ENCODE measurements at places on chromosomes 2 and 18.

DNA sequence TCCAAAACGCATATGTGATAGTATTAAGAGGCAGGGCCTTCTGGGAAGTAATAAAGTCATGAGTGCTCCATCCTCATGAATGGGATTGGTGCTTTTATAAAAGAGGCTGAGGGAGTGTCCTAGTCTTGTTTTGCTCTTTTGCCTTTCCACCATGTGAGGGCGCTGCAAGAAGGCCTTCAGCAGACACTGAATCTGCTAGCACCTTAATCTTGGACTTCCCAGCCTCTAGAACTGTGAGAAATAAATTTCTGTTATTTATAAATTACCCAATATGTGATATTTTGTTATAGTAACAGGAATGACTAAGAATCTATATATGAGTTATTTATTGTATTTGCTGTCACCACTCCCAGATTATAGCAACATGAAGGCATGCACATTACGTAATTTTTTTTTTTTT lies 63.5 kb downstream of the PLA2R1 start:
- DNase-seq: no peak

- DNase-seq: no peak
Observed at GRCh38 chr2:102056079-102056581, 64.4 kb downstream of the IL1R2 start.

DNA sequence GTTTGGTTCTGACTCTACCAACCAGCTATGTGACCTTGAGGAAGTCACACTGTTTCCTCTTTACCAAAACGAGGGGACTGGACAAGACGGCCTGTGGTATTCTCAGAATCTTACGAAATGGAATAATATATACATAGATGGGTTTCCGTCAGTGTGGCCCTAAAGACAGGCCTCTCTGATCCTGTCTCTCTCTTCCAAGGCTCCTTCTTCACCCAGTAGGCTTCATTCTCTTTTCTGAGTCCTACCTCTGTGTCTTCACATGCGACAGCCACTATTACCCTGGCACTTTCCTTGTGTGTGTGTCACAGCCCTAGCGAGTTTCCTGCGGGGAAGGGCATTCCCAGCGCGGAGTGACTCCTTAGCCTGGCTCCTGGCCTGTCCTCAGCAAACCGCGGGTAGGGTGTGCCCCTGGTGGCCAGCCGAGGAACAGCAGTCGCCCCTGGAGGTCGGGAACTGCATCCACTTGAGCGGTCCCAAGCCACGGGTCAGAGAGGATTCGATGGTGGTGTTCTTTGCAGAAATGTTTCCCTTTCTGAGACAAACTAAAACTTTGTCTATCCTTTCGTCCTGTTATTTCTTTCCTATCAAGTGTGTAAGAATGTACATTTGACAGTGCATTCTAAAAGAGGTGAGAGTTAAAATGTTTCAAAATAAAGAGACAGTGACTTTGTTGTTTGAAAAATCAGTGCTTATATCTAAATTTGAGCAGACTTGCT lies 63.3 kb downstream of the RAB31 start:
- peak; percentile 56 for DNase-seq

DNA sequence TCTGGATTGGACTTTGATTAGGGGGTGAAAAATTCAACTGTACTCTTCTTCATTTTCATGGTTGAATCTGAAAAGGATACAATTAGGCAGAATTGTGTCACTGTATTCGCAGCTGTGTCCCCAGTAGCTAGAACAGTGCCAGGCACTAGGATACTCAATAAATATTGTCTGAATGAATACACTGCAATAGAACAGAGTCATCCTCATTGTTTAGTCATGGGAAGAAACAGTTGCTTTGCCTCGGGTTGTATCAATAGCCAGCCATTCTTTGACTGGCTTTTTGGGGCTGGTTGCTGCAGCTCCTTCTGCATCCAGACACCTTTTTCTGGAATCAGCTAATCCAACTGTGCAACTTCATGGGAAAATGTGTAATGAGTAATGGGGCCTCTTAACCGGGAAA lies 18.1 kb upstream of the DYNC1I2 start:
- DNase-seq: no peak

DNA sequence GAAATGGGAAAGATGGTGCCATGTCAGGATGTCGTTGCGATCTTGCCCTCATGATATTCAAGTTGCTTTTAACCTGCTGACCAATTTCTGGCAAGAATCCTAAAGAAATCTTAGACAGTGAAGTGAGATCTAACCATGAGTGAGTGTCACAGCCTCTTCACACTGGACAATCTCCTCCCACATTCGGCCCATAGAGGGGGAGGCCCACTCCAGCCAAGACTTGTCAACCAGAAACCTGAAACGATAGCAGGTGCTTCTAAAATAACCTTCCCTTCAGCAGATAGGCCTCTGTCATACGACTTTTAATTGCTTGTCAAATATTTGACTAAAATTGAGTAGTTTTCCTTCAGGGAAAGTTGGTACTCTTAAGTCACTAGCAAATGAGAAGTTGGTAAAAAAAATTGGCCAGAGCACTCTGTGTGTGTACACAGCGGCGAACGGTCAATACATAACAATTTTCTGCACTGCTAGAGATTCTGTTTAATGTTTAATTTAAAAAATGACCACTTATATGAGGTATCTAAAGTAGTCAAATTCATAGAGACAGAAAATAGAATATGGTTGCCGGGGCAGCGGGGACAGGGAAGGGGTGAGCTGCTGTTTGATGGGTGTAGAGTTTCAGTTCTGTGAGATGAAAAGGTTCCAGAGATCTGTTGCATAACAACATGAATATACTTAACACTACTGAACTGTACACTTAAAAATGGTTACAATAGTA lies 110.2 kb downstream of the VAPA start:
- DNase-seq: no peak

DNA sequence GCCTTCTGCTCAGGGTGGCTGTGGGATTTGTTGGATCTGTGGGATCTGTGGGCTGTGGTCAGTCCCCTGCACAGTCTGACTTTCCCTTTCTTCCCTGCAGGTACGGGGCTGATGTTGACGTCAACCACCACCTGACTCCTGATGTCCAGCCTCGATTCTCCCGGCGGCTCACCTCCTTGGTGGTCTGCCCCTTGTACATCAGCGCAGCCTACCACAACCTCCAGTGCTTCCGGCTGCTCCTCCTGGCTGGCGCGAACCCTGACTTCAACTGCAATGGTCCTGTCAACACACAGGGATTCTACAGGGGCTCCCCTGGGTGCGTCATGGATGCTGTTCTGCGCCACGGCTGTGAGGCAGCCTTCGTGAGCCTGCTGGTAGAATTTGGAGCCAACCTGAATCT lies 17.5 kb downstream of the ASB1 start:
- no peak for DNase-seq

- DNase-seq: peak; percentile 46
Observed at GRCh38 chr2:229715895-229716507, 1.6 kb upstream of the DNER start.

DNA sequence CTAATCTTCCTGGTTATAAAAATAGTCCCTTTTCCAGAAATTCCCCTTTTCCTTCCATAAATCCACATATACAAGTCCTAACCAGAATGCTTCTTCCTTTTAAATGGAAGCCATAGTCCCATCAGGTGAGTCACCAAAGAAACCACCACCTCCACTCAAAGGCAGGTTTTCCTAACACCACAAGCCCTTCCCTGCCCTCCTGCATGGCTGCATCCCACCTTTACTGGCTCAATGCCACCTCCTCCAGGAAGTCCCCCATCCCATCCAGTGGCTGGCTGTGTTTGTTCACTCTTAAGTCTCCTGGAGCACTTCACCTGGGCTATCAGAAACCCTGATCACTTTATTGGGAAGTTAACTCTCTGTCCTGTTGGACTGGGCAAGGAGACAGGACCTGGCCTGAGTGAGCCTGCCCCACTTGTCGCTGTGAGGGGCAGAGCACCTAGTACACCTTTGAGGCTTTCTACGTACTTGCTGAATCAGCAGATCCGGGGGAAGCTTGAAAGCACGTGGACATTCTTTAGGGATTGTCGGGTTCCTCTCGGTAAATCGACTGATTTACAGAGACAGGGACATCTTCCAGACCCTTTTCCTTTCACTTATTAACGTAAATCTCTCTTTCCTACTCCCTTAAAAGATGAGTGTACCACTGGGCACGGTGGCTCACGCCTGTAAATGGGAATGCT lies 71.0 kb downstream of the NGEF start:
- no peak for DNase-seq

DNA sequence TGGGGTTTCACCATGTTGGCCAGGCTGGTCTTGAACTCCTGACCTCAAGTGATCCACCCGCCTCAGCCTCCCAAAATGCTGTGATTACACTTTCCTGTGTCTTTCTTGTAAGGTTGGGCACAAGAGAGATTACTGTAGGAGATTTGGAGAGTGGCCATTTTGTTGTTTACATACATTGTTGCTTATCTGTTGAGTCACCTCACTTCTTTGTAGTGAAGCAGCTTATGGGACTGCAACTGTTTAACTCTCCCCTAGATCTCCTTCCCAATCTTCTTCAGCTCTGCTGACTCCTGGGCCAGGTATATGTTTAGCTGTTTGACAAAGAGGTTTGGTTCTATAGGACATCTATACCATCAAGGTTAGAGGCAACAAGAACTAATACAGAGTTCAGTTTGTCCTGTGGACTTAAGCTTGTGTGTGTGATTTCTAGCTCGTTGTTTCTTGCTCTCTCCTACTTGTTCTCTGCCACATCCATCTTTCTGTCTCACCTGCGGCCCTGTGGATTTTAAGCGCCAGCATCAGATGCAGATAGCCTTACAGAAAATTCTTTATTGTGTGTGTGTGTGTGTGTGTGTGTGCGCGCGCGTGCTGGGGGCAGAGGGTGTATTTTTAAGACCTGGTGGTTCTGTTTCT lies 95.4 kb downstream of the HAUS1 start:
- no peak for DNase-seq

GRCh38 chr2:55115761-55116597 lies 65.7 kb upstream of the RTN4 start:
- DNase-seq: no peak

DNA sequence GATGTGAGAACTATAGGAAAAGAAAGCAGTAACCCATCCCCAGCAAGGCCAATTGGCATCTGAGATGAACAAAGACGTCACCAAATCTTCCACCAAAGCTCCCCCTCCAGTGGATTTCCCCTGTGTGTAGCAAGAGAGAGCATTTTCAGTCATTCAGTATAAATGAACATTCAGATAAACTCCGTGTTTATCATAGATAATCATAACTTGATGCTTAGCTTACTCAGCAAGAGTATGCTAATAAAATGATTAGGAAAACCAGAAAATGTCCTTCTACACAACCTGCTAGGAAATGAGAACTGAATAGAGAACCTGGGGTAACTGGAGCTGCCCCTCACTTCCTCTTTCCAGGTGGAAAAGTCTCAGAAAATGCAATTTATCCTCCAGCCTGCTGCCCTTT lies 198.0 kb upstream of the CCDC150 start:
- DNase-seq: no peak

GRCh38 chr2:66432801-66433694 lies 1.9 kb upstream of the MEIS1 start:
- no peak for DNase-seq

DNA sequence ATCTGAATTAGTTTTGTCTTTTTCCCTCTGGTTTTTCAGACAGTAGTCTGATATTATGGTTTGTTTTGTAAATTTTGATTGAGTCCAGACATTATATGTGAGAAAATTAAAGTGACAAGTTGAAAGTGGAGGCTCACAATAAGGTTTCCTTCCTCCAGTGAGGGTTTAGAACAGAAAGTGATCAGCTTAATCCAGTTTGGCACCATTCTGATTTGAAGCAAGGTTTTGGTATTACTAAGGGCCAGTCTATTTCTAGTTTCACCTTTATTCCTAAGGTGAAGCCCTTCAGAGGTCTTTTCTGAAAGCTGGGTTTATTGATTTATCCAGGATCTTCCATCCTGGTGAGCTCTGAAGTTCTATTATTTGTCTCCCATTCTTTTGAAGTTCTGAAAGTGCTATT lies 68.7 kb downstream of the CDC42EP3 start:
- DNase-seq: no peak

DNA sequence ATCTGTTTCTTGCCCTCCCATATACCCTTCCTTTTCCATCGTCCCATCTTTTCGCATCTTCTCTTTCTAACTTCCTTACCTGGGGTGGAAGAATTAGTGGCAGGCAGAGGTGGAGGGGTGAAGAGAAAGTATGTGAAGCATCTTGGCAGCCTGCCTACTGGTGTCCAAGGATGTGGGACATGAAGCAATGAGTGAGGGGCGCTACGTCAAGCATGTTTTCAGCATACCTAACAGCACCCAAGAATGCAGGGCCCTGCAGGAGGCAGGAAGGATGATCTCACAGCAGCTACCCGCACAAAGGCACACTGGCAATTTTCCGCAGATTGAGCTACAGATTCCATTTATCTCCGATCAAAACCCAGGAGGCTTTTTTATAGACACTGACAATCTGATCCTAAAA lies 42.2 kb downstream of the METTL4 start:
- DNase-seq: no peak

DNA sequence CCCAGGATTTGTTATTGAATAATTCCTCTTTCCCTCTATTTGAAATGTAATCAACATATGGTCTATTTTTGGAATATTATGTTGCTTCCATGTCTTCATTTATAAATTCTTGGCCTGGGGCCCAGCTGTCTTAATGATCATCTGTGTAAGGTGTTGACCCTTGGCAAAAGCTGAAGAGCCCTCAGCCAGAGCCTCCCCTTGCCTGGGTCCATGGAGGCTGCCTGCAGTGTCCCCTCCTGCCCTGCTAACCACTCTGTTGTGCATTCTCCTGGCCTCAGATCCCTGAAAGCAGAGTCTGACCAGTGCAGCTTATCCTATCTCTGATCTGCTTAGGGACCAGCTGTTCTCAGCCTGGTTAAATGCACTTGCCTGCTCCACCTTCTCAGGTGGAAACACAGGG lies 226.1 kb upstream of the APCDD1 start:
- no peak for DNase-seq

DNA sequence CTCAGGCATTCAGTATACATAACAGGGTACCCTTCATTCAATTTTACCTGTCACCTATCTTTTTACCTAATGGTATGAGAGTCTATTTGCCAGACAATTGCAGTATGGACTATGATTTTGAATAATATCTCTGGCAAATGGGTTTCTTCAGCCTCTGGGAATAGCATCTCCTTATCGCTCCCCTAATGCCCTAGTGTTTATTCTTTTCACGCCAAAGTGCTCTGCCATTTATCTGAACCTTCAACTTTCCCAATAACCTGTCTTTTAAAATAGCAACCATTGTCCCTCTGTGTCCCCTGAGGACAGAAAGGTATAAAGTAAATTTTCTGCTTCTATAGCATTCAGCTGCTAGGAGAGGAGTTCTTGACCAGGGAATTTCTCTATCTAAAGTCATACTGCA lies 45.0 kb upstream of the FSHR start:
- no peak for DNase-seq

GRCh38 chr2:201790291-201790690 lies 9.6 kb upstream of the ALS2 start:
- DNase-seq: no peak

- no peak for DNase-seq
Observed at GRCh38 chr2:98805412-98806171, 74.7 kb upstream of the MGAT4A start.

DNA sequence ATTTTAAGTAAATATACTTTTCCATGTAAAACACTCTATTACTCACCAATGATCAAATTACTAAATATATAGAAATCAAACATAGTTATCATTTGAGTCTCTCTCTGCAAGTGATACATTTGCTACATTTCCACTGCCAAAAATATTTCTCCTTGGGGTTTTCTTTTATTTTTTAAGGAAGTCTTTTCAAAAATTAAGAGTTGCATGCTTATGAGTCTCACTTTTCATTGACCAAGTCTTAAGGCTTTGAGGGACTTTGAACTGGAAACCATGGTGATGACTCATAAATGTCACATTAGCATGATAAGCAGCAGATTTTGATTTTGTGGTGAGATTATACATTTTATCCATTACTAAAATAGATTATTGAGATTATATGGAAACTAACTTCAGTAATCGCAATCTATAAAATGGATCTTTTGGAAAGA lies 152.9 kb downstream of the FAM124B start:
- no peak for DNase-seq

Data from activated CD4-positive, alpha-beta T cell treated with anti-CD3 and anti-CD28 coated beads, Interleukin-2, amount 10 ng/mL, durations not matched to agents 7 days and 5 days (primary cell).